ENCODE measurements at places on chromosomes 13 and 19.
A peak's percentile ranks its signal among the peaks of the same experiment; 100 is the strongest.

DNA sequence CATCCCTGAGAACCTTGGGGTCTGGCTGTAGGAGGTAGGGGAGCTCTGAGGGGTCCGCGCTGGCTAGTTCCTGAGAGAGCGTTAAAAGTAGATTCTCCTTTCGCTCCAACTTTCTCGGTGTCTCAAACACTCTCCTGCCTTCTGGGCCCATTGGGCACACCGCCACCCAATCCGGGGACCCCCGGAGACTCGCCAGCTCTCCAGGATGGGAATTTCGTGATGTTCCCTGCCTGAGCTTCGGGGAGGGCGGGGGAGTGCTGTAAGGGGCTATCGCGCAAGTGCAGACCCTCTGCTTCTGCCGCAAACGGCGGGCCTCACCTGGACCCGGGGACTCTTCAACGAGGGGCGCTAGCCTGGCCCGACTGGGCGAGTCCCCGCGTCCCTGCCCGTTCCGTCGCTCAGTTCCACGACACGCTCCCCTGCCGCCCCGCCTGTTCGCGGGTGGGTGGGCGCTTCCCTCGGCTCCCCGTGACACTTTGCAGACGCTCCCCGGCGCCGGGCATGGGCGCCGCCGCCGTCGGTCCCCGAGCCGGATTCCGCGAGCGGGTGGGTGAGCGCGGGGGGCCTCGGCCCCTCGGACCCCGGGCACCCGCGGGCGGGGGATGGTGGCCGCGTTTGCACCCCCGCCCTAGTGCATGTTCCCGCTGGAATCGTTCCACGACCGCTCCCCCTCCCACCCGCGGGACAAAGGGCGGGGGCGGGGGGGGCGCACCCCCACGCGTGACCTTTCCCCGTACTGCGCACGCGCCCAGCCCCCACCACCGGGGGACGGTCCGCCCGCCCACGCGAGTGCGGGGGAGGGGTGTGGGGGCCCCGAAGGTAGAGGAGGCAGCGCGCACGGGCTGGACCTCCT lies at the start of gene CCDC106:
Gene CCDC106 (plus strand): TSS at position 481 of the 853 bp plus-strand sequence. CDS start 835 bp downstream, outside the sequence.
- peak; percentile 61 for DNase-seq

DNA sequence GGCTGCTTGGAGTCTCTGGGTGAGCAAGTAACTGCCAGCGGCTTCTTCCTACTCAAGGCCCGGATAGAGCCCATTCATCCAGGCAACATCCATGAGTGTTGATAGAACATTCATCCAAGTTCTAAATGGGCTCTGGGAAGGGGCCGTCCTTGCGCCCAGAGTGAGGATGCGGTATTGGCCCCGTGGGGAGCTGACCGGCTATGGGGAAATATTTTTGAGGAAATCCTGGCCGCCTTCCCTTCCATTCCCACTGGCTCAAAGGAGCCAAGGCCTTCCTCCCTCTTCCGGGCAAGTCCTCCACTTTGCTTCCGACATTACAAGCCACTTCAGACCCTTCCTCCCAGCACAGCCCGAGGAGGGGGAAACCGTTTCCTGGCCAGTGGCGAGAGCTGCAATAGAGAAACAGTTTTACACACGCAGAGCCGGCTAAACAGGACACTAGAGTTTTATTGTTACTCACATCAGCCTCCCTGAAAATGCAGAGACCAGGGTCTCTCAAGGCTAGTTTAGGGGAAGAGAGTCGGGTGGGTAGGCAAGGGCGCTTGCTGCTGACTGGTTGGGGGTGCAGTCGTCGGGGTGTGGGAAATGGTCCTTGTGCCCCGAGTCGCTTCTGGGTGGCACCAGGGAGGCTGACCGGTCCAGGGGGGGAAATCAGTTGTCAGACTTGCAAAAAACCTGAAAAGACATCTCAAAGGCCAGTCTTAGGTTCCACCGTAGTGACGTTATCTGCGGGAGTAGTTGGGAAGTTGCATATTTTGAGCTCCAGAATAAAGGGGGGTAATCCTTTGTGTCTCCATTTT lies 37.5 kb downstream of the C13orf46 start:
- DNase-seq: no peak

GRCh38 chr19:18297308-18297707 lies 15.9 kb upstream of the JUND start:
- no peak for DNase-seq

GRCh38 chr19:10333758-10334587 lies 644 bp upstream of the RAVER1 start:
- no peak for DNase-seq

DNA sequence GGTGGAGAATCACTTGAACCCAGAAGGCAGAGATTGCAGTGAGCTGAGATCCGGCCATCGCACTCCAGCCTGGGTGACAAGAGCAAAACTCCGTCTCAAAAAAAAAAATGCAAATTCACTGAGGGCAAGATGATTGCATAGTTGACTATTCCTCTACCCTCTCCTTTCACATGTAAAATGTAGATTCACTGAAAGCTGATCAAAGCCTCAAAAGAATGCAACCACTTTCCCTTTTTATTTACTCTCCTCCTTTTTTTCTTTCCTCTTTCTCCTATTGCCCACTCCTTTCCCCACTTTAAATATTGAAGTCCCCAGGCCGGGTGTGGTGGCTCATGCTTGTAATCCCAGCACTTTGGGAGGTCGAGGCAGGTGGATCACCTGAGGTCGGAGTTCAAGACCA lies 6.3 kb downstream of the TEX101 start:
- no peak for DNase-seq

GRCh38 chr13:25330541-25330940 lies 29.1 kb downstream of the NUP58 start:
- DNase-seq: no peak

DNA sequence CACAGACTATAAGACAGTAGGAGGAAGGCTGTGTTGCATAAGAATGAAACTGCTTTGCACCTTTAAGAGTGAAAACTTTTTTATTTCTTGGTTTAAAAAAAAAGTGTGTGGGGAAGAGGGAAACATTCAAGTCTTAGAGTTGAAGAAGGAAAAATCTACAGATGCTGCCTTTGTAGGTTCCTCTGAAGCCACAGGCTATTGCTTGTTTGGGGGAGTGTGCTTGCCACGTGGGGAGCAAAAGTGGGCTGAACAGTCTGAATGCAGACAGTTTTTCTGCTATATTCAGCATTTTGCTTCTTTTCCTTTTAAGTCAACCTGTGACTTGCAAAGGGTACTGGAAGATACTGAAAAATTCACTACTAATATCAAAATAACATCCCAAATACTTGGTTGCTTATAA lies 36.9 kb downstream of the EFNB2 start:
- DNase-seq: no peak

DNA sequence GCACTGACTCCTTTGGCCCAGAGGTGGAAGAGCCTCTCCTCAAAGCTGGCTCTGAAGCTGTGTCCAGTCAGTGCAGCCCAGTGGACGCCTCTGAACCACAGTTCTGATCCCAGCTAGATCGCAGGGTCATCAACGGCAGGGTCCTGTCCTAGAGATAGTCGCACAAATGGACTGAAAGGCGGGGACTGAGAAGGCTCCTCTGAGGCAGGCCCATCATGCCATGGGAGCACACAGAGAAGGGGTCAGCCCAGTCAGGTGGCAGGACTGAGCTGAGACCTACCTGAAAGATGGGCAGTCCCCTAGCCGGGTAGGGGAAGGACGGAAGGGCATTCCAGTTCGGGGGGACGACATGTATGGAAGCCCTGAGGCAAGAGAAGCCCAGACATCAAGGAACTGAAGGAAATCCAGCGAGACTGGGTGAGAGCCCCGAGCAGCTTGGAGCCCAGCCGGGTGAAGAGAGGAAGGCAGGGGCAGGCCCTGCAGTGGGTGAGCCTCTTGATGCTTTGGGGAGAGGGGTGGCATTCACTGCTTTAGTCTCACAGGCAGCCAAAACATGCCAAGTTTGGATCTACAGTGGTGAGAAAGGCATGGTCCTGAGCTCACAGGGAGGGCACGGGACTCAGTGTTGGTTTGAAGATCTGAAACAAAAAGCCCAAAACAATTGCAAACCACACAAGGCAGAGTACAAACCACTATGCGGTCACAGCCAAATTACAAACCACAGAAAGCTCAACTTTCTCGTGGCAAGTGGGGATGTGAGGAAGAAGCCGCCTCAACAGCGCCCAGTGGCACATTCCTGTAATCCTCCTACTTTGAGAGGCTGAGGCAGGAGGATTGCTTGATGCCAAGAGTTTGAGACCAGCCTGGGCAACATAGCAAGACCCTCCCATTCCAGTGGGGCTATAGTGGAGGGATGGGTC lies 10.0 kb downstream of the CALM3 start:
- peak; percentile 49 for DNase-seq

GRCh38 chr19:21314676-21315075 lies 14.5 kb downstream of the ZNF708 start:
- no peak for DNase-seq

DNA sequence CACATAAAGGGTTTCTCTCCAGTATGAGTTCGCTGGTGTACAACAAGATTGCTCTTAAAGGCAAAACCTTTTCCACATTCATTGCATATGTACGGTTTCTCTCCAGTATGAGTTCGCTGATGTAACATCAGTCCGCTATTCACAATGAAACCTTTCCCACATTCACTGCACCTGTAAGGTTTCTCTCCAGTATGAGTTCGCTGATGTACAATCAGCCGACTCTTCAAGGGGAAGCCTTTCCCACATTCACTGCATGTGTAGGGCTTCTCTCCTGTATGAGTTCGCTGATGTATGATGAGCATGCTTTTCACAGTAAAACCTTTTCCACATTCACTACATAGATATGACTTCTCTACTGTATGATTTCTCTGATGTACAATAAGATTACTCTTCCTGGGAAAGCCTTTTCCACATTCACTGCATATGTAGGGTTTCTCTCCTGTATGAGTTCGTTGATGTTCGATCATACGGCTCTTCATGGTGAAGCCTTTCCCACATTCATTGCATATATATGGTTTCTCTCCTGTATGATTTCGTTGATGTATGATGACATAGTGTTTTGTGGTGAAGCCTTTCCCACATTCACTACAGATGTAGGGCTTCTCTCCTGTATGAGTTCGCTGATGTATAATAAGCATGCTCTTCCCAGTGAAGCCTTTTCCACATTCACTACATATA lies 6.0 kb upstream of the ZNF614 start:
- no peak for DNase-seq

- DNase-seq: no peak
Observed at GRCh38 chr13:98994080-98994479, 16.2 kb upstream of the DOCK9 start.

Data from activated T-cell treated with anti-CD3 and anti-CD28 coated beads, Interleukin-2, amount 50 U/mL, for 48 hours (primary cell).